HCT116 (cell line): ENCODE measurements at places on chromosomes 16 and 17.

- no peak for DNase-seq
These were observed 9.8 kb downstream of the SLFN5 start for GRCh38 chr17:35252651-35253050.

DNA sequence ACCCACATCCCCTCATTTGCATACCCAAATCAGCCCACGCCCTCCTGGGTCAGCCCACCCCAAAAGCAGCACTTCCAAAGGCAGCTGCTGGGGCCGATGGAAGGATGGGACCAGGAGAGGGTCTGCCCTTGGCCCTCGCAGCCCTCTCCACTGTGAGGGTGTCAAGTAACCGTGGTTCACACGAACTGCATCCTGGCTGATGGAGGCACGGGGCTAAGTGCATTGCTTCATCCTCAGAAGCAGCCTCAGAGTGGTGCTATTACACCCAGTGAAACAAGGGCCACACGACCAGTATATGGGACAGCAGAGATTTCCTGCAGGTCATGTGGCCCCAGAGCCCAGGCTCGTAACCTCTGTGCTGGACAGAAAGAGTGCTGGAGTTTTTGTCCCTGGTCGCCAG is 13.2 kb upstream of the ATP2A3 start:
- no peak for DNase-seq

GRCh38 chr16:1821861-1822611 is 4.6 kb downstream of the HAGH start:
- no peak for DNase-seq

DNA sequence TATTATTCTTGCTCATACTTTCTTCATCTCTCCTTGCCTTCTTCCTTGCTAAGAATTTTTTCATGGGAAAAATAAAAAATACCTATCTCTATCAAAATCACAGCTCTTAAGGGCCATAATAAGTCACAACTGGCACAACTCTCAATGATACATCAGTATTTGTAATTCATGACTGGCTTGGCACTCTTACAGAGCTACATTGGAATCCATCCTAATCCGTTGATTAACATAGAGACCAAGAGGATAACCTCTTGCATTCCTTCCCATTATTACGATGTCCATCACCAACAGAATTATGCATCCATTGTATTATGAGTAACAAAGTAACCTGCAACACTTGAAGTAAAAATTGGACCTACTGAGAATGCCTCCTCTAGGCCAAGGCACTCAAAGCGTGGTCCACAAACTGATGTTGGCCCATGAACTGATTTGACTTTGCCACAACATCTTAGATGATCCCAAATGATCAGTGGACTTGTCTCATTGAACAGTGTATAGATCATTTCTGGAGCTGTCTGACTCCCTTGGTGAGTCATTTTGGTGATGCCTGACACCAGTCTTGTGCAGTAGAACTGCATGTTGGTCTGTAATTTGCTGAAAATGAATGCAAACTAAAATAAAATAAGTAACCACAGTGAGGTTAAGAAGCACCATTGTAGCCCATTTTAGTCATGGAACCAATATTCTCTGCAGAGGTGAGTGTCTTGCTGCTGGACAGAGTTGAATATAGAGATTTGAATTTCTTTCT is 163.2 kb downstream of the AXIN2 start:
- DNase-seq = no peak

DNA sequence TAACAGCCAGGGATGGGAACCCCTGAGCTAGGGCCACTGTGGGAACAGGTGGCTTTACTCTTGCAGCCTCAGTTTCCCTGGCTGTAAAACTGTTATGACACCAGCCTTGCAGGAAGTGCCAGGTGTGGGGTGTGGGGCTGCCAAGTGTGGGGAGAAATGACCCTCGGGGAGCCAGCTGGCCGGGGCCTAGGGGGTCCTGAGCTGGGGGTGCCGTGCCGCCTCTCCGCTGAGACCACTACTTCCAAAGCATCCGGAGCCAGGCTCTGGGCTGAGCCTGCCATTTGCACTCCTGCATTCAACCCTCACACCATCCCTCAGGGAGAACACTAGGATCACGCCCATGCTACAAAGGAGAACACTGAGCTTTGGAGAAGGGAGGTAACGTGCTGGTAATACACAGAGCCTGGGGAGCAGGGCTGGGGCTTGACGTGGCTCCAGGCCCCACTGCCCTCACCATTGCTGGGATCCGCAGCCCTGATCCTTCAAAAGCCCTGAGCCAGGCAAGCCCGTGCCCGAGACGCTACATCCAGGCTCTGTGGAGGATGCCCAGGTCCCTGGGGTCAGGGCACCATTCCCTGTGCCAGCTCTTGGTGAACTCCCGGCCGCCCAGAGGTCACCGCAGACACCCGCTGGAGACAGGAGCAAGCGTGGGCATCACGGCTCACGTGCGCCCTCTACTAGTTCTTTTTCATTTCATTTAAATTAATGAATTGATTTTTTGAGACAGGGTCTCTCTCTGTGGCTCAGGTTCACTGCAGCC is 28.8 kb upstream of the GINS2 start:
- DNase-seq = peak; percentile 49

DNA sequence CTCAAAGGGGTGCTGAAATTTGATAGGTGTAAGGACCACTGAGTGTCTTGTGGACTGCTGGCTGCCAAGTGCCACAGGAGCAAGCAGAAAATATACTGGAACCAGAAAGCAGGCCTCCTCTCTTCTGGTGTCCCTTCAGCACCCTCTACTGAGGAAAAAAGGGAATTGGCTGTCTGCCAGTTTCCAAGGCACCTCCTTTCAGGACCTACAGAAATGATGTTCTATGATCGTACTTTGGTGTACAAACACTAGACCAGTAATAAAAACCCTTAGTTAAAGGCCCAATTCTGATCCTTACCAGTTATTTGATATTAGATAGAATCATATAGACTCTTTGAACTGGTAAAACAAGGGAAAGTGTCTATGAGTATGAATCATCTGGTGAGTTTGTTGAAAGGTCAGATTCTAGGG is 35.8 kb upstream of the BCAS3 start:
- peak; percentile 78 for DNase-seq

GRCh38 chr16:86722970-86723369 is 144.6 kb downstream of the FOXL1 start:
- no peak for DNase-seq

DNA sequence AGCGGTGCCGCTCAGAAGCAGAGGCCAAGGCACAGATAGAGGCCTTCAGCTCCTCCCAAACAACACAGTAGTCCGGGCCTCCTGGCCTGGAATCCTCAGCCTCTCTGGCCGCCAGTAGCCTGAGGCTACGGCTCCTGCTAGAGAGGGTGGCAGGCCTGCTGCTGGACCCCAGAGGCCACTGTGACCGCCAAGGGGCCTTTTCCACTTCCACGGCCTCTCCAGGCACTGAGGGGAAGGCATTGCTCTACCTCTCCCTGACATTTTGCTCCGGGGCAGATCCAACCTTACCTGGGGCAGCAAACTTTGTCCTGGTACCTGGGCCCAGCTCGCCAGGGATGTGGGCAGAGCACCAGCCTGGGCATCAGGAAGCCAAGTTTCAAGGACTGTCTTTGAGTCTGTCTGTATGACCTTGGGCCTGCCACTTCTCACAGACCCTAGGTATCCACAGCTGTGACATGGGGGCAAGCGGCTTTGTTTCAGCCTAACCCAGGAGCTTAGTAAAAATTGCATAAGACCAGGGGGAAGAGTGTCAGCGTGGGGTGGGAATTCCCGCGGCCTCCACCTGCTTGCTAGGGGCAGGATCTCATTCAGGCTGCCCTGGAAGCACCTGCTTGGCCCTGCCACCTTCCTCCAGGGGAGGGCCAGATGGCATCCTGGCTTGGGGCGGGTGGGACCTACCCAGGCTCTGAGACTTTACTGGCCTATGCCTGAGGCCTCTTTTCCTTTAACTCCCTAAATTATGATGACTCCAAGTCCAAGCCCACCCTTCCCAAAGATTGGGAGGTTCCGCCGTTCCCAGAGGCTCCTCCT is 33.2 kb downstream of the ADGRG5 start:
- no peak for DNase-seq

GRCh38 chr17:48231995-48232959 is 124.7 kb downstream of the SNX11 start:
- DNase-seq = no peak

DNA sequence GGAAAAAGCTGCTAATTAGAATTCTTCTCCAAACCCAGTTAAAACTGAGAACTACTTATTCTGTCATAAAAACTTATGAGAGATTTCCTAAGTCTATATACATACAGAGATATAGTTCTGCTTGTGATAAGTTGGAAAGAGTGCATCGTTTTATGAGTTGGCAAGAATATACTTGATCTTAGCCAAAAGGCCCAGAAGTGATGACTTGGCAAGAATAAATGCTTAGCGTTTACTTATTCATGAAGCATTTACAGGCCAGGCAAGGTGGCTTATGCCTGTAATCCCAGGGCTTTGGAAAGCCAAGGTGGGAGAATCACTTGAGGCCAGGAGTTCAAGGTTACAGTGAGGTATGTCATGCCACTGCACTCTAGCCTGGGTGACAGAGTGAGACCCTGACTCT is 81.7 kb downstream of the CYB561 start:
- DNase-seq = no peak

GRCh38 chr16:53816211-53816836 is 112.4 kb downstream of the FTO start:
- DNase-seq = no peak
